ENCODE measurements at places on chromosomes 16 and 17.

DNA sequence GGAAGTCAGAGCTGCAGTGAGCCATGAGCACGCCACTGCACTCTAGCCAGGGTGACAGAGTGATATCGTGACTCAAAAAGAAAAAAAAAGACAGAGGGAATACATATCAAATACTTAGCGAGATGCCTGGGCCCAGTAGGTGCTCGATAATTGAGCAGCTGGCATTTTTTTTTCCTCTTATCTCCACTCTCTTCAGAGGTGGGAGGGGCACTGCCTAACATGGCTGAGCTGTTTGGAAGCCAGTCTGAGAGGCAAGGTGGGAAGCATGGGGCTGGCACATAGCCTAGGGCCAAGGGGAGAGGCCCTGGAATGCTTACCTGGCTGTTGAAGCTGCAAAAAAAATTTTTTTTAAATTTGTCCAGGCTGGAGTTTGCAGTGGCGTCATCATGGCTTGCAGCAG is 38.4 kb downstream of the HIC1 start:
- DNase-seq = no peak

DNA sequence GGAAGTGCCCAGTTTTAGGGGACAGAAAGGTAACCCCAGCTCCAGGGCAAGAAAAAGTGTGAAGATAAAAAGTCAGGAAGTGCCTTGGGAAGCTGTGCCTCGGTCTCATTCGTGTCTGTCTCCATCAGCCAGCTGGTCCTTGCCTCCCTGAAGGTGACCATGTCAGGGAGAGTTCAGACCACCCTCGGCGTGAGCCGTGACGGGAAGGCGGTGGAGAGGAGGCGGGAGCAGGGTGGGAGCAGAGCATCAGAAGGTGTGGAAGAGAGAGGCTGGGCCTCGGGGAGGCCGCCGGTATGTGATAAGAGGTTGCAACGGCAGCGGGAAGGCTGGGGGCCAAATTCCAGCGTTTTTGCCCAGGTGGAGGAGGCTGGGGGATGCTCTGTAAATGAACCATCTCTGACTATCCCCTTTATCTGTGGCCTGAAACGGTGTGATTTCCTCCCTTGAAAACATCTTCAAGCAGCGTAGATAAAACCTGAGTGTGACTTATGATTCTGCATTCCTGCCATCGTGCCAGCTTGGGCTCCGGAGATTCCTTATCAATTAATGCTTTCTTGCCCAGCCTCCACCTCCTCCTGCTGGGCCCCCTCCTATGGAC is 251.8 kb downstream of the IRF8 start:
- DNase-seq = no peak

DNA sequence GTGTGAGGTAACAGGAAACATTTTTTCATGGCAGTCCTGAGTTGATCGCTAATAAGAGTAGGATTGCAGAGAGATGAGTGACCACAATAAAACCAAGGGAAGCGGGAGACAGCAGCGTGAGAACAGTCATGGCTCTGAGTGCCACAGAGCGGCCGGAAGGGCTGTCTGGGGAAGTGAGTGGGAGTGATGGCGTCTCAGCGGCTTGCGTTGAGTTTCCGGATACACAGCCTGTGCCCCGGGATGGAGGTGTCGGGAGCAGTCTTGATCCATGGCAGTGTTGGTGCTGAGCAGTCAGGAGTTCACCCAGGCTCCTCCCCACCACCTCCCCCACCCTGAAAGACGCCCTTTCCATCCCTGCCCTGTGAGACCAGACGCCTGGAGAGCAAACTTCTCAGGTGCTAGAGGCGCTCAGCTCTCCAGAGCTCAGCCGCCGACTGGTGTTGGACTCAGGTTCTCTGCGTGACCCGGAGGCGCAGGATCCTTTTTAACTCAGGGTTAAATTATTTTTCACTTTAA is 59.8 kb downstream of the BANP start:
- DNase-seq = no peak

- no peak for DNase-seq
These were observed 55.9 kb upstream of the MGAT5B start for GRCh38 chr17:76812263-76812662.

- no peak for DNase-seq
These were observed 19.2 kb downstream of the ACTG1 start for GRCh38 chr17:81493198-81494038.

DNA sequence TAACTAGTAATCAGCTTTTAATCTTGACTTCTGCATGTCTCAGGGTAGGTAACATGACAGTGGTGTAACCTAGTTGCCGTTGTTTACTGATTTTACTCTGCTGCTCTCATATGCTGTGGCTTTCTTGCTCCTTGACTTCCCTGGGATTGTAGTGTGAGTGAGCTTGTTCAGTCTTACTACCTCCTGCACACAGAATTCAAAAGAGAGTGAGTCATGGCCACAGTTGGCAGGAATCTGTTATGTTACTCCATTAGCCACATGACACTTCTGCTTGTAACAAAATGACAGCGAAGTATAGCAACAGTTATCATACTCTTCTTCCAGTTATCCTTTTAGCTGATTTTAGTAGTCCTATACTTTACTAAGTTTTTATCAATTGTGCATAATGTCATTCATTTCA is 18.8 kb downstream of the TNRC6A start:
- DNase-seq = no peak

DNA sequence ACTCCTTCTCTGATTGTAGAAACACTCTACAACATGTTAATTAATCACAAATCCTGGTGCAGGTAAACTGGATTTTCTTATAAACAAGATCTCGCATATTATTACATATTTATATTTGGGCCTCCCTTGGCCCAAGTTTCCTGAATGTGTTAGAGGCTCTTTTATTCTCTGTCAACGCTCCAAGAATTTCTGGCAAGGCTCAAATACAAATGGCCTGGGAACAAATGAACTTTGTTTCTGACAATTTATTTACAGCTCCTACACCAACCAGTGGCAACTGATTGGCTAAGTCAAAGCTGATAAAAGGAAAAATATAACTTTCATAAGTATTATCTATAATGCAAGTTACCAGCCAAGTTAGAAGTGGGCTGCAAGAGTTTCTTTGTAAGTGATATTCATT is 64.9 kb upstream of the CORO6 start:
- DNase-seq = no peak

GRCh38 chr16:56775162-56775561 is 45.2 kb downstream of the NUP93 start:
- DNase-seq = no peak

GRCh38 chr16:4833584-4833983 is 13.5 kb downstream of the GLYR1 start:
- DNase-seq = no peak

DNA sequence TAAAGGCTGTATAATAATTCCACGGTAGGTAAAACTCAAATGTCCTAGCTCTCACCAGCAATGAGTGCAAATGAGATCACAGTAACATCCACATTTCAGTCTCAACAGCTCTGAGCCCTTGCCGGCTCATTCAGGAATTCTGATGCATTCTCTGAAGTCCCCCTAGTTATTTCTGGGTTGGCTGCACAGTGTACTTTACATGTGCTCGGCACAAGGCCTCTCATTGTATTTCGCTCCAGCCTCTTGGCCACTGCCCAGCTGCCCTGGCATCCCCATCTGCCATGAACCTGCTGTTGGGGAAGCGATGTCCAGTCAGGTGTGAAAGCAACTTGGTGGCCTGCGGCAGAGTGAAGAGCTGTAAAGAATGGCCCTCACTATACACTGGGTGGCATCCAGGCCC is 14.3 kb downstream of the PRCD start:
- DNase-seq = no peak
